ENCODE measurements at places on chromosomes 2 and 18.

GRCh38 chr2:216880509-216881184 lies 20.8 kb upstream of the TNP1 start:
- no peak for DNase-seq

GRCh38 chr18:38948436-38948835 lies 1382.8 kb upstream of the CELF4 start:
- DNase-seq: no peak

DNA sequence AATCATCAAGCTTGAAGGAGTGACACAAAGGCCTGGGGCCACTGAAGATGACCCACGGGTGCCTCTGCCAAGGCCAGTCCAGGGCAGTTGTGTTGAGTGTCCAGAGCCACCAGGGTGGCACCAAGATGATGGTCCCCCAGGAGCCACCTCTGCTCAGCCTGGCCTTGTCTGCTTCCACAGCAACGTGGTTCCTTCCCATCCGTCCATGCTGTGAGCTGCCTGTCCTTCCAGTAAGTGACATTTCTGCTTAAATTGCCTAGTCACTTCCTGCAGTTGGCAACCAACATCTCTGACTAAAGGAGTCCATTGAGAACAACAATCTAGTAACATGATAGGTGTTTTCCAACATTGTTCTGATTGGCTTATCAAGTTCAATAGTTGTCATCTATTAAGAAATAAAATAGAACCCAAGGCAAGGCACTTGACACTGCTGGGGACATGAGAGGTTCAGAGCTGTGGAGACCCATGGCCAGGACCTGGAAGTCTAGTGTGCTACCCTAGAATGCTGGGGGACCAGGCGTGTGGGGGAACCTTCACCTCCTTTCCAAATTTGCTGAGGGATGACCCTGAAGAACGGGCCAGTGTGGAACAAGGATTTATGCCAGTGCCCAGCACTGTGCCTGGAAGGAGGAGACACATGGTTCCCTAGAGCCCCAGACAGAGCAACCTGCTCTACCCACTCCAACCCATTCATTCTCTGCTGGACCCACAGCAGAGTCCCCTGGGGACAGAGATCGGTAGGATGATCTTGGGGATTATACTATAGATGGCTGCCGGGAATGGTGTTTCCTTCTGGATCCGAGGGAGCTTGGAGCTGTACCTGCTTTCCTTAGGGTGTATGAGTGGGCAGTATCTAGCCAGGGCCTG lies 98.9 kb upstream of the EPC2 start:
- no peak for DNase-seq

DNA sequence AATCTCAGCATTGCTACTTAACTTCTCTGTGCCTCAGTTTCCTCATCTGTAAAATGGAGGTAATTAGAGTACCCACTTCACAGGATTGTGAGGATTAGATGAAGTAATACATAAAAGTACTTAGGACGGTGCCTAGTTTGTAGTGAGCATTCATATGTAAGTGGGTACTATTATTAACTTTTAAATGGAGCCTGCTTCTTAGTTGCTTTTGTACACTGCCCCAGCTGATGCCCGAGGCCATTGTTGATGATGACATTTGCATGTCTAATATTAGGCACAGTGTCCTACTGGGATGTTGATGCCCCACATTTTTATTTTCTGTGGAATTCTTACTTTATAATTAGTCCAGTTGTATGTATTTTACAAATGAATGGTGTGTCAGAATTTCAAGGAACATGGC lies 79.7 kb upstream of the STON1 start:
- DNase-seq: no peak

DNA sequence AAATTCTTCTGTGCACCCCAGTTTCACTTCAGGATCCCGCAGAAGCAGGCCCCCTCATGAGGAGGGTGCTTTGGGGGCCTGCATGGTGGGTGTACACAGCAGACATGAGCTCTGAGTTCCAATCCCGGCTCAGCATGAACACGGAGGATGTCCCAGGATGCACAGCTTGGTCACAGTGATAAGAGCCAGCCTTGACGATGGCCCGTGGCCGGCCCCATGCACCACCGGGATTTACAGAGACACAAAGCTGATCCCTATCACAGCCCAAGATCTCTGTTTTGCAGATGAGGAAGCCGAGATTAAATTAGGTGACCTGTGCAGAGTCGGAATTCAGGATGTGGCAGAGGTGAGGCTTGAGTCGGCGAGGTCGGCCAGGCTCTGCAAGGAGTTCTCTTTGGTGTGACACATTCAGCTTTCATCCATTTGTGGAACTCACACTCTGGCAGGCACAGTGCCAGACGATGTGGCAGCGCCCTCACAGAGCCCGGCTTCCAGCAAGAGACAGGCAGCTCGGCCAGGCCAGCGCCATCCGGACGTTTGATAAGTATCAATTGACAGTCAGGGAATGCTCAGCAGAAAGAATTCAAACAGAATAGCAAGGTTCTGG lies 456.3 kb upstream of the MYT1L start:
- no peak for DNase-seq

GRCh38 chr2:220703279-220703678 lies 868.8 kb downstream of the EPHA4 start:
- peak; percentile 24 for DNase-seq

DNA sequence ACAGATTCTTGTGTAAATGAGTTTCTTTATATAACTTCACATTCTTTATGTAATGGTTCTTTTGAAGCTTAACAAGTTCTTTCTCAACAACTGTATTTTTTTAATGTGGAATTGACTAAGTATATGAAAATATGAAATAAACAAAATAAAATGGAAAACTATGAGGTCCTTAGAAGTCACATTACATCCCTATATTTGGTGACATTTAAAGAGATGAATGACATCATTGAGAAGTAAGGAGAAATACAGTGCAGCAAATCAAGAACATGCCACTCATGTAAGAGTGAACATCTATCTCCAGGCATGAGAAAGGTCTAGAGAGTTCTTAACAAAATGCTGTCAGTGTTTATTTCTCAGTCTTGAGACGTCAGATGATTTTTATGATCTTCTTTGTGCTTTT lies 39.0 kb upstream of the AAK1 start:
- DNase-seq: no peak
